Stimulated activated CD4-positive, alpha-beta T cell treated with anti-CD3 and anti-CD28 coated beads, Interleukin-12 subunit alpha, Interleukin-12 subunit beta, amount 100 ng/mL, for 4 hours (primary cell): ENCODE measurements at places on chromosomes 11 and 22.

DNA sequence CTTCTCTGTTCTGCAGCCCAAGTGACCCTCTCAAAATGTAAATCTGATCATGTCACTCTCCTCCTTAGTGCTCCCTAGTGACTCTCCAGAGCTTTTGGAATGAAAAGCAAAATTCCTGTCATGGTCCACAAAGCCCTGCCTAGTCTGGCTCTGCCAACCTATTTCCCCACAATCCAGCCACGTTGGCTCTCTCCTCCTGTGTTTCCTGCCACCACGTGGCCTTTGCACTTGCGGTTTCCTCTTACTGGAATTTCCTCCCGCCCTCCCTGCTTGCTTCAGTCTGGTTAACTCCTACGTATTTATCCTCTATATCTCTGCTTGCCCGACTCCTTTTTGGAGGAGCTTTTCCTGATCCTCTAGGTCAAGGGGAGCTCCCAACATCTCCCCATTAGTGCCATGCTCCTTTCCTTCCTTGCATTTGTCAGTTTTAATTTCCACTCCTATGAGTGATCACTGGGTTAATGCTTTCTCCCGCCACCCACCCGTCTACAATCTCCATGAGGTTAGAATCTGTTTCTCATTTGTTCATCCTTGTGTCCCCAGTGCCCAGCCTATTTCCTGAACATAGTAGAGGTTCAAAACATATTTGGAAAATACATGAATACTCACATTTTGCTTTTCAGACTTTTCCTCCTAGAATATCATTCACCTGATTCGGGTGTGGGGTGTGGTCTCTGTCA lies 11.5 kb downstream of the NNMT start:
- no peak for DNase-seq

DNA sequence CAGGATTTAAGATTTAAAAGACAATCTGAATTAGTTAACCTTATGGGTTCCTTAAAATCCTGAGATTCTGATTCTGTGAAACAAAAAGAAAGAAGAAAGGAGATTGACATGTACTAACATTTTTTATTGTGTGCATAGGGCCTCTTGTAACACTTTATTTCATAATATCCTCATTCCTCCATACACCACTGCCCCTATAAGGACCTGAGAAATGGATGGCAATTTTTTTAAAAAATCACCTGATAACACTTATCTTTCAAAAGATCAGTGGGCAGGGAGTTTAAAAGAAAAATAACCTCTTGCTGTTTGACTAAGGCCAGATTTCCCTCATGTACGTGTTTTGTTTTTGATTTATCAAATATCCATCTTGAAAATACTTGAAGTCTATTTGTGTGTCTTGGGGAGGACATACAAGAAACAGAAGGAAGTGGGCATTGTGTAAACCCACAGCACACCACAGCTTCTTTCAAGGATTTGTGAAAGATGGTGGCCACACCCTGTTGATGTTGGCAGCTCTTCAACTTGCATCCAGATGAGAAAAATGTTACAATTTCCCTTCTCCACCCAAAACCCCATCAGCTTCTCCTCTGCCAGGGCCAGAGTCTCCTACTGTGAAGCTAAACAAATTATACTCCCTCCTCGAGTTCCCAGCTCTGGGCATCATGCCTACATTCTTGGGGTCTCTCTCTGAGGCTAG lies 35.0 kb upstream of the MPEG1 start:
- no peak for DNase-seq

DNA sequence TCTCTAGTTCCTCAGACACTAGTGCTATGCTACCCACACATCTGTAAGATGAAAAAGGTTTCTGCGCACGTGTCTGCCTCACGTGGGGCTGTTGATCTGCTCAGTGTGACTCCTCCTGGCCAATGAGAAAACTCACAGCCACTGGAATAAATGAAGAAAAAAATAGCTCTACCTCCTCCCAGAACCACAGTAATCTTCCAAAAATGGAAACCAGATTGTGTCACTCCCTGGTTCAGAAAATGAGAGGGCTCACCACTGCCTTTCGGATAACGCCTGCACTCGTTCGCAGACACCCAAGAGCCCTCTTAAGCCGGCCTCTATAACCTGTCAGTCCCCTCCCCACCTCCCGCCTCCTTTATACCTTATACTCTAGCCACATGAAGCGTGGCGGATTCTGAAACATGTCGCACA lies 5.1 kb downstream of the APBB1 start:
- peak; percentile 58 for DNase-seq

DNA sequence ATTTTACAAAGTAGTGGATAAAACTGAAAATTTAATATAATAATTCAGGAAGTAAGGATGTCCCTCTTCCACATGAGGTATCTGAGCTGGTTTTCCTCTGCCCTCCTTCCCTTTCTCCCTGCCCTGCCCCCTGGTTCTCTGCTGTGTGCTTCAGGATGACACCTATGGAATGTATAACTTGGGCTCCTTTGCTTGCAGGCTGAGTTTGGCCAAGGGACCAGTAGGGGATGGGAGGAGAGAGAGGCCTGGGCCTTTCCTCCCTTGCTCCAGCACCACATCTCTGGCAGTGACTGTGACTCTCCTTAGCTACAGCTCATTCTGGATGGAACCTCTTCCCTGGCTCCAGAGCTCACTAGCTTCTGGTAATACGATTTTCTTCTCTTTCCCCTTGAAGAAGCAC lies 10.1 kb downstream of the IRAG1 start:
- no peak for DNase-seq

GRCh38 chr22:28773461-28773867 lies 969 bp downstream of the CCDC117 start:
- DNase-seq, result no peak

GRCh38 chr11:70705097-70705496 lies 306.8 kb downstream of the CTTN start:
- no peak for DNase-seq

DNA sequence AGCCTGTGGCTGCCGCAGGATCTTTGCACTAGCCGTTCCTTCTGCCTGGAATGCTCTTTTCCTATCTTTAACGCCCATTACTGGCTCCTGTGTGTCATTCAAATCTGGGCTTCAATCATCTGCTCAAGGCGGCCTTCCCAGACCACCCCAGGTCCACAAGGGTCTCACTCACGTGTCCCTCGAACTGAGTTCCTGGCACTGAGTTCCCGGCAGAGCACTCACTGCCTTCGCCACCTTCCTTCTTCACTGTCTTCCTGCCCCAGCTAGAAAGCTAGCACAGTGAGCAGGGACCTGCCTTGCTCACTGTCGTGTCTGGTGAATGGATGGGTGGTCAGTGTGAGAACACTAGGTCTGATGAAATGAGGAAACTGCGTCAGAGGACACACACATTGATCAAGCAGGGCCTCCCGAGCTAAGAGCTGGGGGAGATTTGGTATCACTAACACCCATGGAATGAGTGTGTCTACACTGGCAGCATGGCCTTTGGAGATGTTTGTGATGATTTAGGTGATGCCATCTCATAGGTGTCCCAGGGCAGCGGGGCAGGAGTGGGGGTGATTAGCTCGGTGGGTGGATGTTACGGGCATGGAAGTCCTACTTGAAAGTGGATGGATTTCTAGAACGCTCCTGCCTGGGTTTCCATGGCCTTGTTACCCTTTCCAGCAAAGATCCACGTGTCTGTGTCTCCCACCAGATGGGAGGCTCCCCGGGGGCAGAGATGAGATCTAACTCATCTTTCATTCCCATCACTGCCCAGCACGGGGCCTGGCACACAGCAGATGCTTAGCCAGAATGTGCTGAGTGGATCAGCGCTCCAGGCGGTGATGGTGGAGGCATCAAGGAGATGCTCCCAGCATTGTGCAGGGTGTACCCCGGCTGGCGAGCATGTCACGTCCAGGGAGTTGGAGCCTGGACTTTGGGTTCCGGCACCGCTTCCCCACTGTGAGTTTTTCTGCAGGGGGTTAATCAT lies 64.5 kb downstream of the SHISAL1 start:
- no peak for DNase-seq

GRCh38 chr11:47351156-47352126 lies 1.1 kb downstream of the MYBPC3 start:
- DNase-seq, result no peak

DNA sequence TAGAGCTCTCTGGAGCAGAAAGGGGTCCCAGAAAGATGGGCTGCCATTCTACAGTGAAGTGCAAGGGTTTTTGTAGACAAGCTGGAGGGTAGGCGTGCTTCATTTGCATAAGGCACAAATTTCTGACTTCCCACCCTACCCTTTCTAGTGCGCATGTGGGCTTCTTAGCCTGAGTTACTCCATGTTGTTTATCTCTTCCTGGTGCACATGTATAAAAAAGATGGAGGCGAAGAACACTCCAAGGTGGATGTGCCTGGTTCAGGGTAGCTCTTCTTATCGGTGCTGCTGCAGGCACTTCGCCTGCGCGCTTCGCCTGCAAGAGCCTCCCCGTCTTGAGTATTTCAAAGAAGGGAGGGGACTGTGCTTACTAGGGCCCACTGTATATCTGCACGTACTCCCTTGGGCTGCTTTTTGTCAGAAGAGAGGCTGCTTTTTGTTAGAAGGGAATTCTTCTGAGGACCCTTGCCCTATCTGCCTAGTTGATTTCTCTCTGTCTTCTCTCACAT lies 1047.3 kb upstream of the CNTN5 start:
- no peak for DNase-seq

GRCh38 chr11:59173080-59173963 lies 1.4 kb downstream of the DTX4 start:
- DNase-seq, result no peak

- no peak for DNase-seq
Observed at GRCh38 chr11:61881397-61881796, 9.9 kb downstream of the FADS3 start.

GRCh38 chr22:47091921-47092700 lies 329.7 kb downstream of the TBC1D22A start:
- DNase-seq, result no peak

DNA sequence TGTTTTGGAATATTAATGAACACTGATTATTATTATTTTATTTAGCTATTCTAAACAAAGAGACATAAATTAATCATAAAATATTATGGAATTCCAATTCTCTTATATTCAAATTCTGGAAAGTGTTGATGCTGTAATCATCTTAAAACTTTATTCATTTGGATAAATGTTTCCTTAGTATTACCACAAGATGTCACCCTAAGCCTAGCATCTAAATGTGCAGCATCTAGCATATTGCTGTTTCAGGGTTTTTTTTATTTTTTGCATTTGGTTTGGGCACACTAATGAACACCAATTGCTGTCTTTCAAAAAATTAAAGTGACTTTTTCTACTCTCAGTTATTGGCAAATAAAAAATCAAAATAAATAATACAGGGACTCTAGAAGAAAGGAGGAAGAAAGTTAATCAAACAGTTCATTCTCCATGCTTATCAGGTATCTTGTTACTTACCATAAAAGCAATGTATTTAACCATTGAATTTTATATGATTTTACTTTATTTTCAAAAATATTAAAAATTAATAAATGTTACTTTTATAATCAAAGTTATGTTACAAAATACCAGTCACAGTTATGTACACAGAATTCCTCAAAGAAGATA lies 31.8 kb downstream of the DLG2 start:
- DNase-seq, result no peak

- DNase-seq, result no peak
Observed at GRCh38 chr11:76088511-76088910, 117.8 kb downstream of the WNT11 start.

DNA sequence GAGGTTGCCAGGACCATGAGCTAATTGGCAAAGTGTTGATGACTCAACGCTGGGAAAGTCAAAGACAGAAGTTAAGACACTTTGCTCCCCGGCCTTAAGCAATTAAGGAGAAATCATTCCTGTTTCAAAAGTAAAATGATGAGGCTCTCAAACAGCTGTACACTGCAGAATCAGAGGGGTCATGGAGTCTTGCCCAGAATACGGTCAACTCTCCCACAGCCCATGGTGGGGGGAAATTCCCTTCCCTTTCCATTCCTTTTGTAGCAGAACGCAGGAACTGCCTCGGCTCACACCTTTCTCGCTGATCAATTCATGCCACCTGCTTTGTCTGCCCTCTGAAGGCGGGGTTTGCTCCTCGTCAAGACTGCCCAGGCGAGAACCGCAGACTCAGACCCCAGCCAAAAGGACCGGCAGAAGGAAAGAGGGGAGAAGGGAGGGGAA lies 52.8 kb downstream of the MN1 start:
- no peak for DNase-seq

DNA sequence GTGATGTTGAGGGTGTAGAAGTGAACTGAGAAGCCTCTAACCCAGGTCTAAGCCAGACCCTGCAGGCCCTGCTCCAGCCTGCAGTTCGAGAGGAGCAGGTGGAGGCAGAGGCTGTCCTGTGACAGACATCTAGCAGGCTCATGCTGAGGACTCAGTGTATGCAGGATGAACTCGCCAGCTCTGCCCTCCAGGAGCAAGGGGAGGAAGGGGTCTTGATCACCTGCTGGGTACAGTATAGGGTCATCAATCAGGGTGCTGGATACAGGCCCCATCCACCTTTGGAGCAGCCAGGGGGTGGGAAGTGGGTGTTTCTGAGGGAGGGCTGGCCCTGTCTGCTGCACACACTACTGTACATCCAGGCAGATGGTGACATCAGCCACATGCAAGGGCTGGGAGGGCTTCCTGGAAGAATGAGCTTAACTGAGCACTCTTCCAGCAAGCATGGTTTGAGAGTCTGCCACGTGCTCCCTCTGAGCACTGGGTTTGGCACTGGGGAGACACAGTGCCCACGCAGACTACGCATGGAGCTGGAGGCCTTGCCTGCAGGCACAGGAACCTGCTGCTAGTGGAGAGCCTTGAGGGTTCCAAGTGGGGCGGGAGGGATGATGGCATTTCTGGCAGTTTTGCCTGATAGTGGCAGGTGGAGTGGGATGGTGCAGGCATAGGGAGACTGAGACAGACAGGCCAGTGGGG lies 9.2 kb downstream of the MAPK8IP1 start:
- DNase-seq, result no peak

GRCh38 chr11:8298801-8299786 lies 35.4 kb upstream of the LMO1 start:
- no peak for DNase-seq

GRCh38 chr11:45204761-45205160 lies 58.3 kb downstream of the PRDM11 start:
- DNase-seq, result no peak

GRCh38 chr11:31956310-31956709 lies 134.6 kb upstream of the RCN1 start:
- no peak for DNase-seq

- no peak for DNase-seq
Observed at GRCh38 chr11:57457643-57458023, 2.7 kb upstream of the RTN4RL2 start.

- no peak for DNase-seq
Observed at GRCh38 chr11:79570104-79570503, 129.3 kb upstream of the TENM4 start.

DNA sequence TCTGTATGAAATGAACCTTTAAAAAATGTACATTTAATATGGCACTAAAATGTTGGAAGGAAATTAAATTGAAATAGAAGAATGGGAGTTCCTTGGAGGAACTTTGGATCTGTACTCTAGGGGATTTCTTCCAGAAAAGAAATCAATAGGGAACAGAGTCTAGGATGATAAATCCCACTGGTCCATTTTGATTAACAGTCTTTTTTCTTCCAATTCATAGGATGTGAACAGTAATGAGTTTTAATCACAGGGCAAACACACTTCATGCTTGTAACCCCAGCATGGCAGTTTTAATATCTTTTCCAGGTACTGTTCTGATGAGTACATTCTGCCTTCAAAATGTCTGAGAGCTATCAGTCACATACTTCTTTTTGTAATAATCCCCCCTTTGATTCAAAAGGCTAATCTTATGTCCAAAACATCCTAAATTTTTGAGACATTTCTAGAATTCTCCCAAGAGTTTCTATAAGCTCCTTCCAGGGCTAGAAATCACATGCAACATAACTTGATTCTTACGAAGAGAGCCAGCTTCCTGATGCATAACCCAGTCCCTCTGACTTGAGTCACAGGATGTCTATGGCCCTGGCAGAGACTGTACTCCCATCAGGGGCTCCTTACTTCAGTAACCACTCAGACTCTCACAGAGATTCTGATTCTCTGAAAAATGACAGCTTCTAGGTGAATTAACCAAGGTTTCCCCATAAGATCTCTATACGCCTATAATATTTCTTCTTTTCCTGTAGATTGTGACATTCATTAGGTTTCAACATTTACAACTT lies 112.9 kb downstream of the SLC36A4 start:
- no peak for DNase-seq
